ENCODE measurements at places on chromosomes 11 and 22.

GRCh38 chr11:105781807-105782206 lies 171.9 kb downstream of the GRIA4 start:
- no peak for DNase-seq

DNA sequence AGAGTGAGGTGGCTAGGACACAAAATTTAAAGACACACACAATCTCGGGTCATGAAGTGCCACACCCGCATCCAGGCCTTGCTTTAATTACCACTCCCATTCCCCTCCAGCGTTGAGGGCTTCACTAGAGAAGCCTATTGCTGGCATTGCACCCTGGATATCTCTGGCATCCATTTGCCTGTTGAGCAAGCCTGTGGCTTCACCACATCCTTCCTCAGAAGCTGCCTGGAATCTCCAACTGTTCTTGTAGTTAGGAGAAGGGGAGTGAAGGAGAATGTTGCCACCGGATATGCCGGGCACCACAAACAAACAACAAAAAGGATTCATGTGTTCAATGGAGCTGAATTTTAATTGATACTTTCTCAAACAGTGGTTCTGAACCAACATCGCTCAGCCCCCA lies 34.4 kb upstream of the RCN1 start:
- no peak for DNase-seq

DNA sequence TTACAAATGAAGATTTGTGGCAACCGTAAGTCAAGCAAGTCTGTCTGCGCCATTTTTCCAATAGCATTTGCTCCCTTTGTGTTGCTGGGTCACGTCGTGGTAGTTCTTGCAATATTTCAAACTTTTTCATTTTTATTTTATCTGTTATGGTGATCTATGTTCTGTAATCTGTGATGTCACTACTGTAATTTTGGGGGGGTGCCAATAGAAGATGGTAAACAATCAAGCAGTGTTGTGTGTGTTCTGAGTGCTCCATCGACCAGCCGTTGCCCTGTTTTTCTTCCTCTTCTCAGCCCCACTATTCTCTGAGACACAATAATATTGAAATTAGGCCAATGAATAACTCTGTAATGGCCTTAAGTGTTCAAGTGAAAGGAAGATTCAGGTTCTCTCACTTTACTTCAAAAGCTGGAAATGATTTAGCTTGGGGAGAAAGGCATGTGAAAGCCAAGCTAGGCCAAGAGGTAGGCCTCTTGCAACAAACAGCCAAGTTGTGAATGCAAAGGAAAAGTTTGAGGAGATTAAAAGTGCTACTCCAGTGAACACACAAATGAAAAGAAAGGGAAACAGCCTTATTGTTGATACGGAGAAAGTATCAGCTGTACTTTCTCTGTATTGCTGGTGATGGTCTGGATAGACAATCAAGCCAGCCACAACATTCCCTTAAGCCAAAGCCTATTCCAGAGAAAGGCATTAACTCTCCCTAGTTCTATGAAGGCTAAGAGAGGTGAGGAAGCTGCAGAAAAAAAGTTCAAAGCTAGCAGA lies 7.5 kb downstream of the ZC3H12C start:
- DNase-seq, result no peak

- no peak for DNase-seq
Measured at GRCh38 chr11:101817581-101817980, 97.2 kb upstream of the CEP126 start.

DNA sequence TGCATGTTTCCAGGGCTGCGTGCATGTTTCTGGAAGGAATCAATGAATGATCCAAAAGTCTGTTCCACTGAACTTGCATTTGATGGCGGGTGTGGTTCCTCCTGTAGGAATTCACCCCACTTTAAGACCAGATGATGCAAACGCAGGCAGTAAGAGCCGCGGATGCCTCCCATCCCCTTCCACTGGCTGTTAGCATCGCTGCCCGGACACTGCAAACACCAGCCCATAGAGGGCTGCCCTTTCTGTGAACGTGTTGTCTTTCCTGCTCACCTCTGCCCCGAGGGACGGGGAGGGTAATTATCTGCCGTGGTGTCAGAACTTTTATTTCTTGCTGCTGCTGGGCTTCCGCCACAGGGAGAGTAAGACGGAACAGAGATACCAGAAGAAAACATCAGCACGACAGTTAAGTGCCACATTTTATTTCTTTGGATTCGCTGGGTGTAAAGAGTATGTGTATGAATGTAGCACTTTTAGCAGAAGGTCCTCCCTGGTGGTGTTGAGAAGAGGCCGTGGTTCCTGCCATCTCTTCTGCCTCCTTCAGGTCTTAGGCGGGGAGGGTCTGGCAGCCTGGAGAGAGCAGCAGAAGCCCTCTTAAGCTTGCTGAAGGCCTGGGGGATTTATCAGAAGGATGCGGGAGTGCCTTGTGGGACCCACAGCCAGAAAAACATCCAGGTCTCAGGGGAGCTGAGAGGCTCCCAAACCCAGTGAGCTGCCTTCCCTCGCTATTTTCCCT lies 53.2 kb upstream of the NECTIN1 start:
- DNase-seq, result no peak

DNA sequence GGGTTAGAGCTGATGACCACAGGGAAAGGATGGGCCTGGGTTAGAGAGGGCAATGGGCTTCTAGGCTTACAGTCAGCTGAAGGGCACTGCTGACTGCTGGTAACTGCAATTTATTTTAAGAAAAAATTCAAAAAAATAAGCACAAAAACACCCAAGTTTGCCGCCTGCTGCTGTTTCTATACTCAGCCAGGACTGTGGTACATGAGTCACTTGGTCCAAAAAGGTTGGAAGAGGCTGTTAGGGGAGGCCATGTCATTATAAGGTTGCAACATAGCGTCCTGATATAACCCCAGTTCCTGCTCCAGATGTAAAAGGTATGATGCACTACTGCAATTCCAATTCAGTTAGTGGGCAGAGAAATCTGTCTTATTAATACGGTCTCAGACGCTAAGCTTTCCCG lies 98.9 kb downstream of the ETS1 start:
- DNase-seq, result no peak

GRCh38 chr11:60372767-60373166 lies 5.6 kb upstream of the MS4A7 start:
- DNase-seq, result no peak

- no peak for DNase-seq
Measured at GRCh38 chr22:21025266-21025665, 7.1 kb downstream of the SLC7A4 start.

GRCh38 chr11:123166071-123166559 lies 28.9 kb downstream of the CLMP start:
- peak; percentile 24 for DNase-seq

DNA sequence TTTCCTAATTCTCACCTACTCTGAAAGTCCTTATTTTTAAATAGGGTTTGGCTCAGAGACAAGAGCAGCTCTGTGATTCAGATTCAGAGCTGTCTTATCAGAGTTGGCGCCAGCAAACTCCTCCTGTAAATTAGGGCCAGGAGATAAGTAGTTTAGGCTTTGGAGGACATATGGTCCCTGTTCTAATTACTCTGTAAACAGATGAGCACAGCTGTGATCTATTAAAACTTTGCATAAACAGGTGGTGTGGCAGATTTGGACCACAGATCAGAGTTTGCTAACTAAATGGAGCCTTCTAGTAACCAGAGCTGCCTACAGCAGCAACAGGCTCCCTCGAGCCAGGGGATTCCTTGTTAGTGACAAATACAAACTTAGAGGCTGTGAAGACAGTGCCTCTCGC lies 27.9 kb downstream of the YPEL1 start:
- no peak for DNase-seq

GRCh38 chr11:31412946-31413345 lies 43.3 kb downstream of the DNAJC24 start:
- DNase-seq, result no peak

DNA sequence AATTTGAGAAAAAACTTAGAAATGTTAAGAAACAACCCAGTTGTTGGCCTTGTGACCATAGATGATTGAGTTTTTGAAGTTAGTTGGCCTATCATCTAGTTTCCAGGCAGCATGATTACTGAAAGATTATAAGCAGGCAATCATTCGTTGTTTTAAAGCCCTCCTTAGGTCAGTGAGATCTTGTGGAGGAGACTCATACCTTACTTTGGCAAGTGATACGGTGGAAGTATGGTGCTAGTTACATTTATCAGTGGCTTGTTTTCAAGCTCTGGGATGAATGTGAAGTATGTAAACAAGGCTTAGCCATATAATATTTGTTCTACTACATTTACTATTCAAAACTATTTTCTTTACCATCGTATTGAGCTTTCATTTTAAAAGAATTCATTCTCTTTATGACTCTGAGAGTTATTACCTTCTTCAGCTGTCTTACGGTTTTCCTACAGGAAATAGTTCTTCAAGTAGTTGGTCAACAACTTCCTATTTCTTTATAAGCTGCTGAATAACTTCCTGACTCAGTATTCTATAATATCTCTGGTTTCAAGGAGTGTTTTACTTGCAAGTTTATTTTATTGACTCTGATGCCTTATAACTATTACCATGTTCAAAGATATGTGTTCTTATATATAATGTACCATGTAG lies 7.3 kb downstream of the YAP1 start:
- DNase-seq, result no peak

GRCh38 chr11:62172294-62172693 lies 17.7 kb upstream of the SCGB1D1 start:
- DNase-seq, result no peak

DNA sequence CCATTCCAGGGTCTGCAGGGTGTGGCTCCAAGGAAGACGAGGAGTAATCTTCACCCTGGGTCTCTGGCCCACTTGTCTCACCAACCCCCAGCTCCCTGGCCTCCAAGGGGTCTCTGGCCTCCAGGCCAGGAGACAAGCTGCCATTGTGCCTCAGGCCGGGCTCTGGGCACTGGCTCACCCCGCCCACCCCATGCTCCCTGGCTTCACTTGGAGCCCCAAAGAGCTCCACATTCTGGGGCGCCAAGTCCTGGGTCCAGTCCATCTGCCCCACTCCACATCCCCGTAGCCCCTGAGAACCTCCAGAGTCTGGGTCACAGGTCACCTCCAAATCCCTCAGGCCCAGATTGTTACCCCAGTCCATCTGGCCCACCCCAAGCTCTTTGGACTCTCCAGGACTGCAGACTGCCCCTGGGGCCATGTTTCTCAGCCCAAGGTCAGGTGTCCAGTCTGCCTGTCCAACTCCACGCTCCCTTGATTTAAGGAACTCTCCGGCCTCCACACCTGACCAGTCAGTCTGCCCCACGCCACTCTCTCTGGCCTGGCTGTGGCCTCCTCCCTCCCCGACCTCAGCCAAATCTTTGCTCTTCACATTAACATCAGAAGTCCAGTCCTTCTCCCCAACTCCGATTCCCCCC lies 16.2 kb downstream of the TNKS1BP1 start:
- no peak for DNase-seq

- peak; percentile 41 for DNase-seq
Measured at GRCh38 chr11:11349870-11350337, 3.1 kb downstream of the CSNK2A3 start.

GRCh38 chr22:21622011-21622918 lies 7.6 kb downstream of the YDJC start:
- DNase-seq, result peak; percentile 50

GRCh38 chr11:127859941-127860354 lies 727.4 kb downstream of the ETS1 start:
- no peak for DNase-seq

DNA sequence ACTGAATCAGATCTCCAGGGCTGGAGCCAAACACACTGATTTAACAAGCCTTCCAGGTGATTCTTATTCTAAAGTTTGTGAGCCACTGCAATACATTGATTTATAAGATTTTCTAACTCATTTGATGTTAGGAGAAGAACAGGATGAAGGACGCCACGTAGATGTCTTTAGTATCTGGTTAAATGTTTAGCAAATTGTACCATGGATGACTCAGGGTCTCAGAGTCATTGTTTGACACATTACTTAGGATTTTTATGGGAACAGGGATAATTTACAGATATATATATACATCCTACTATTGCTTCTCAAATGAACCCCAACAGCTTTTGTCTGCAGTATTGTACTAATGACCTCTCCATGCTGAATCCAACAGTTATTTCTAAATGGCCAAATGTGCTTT lies 143.1 kb upstream of the DDI1 start:
- DNase-seq, result no peak

GRCh38 chr11:62919898-62920640 lies 1.1 kb downstream of the CHRM1 start:
- no peak for DNase-seq

GRCh38 chr22:47597041-47597440 lies 834.6 kb downstream of the TBC1D22A start:
- DNase-seq, result no peak

DNA sequence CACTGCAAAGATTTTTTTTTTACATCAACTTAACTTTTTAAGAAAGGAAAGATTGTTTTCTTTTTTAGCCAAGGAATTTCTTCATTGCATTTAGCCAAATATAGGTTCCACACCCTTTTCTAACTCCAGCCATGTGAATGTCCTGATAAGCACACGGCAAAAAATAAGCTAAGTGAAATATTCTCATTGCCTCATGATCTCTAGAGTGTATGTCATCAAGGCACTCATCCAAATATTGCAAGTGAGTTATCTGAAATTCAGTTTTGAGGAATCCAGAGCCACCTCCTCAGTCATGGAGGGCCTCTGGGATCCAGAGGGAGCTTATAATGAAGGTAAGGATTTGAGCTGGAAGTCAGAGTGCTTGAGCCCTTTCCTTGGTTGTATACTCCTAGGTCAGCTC lies 80.0 kb downstream of the BLID start:
- no peak for DNase-seq

DNA sequence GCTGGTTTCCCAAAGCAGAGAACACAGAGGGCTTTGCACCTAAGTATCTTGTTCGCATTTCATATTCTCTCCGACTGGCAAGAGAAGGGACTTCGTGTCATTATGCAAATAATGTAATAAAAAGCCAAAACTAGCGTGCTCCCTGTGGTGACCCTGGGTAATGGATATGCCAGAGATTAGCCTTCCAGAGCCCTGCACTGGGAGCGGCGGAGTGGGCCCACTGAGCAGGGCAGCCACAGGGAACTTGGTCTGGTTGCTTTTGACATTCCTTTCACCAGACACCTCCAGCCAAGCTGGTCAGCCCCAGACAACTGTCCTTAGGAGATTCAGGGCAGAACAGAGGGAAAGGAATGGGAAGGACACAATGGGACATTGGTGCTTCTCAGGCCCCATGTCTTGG lies 56.1 kb downstream of the FLI1 start:
- no peak for DNase-seq

DNA sequence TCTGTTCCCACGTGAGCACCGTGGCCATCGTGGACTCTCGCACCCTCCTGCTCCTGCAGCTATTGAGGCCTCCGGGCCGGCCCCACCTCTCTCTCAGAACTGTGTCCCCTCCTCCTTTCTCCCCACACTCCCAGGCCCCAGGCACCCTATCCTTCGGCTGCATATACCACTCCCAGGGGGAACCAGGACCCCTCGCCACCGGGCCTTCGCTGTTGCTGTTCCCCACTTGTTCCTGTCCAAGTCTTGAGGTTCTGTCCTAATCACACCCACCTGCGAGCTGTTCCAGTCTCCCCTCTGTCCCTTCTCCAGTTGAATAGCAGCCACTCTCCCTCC lies 43.0 kb upstream of the CDON start:
- no peak for DNase-seq

- no peak for DNase-seq
Measured at GRCh38 chr11:128375961-128376360, 211.4 kb downstream of the ETS1 start.

- DNase-seq, result no peak
Measured at GRCh38 chr22:31491218-31491962, 1.7 kb upstream of the EIF4ENIF1 start.

- peak; percentile 25 for DNase-seq
Measured at GRCh38 chr11:6568191-6568918, 35.1 kb downstream of the RRP8 start.

GRCh38 chr11:74237541-74237940 lies 66.5 kb downstream of the PPME1 start:
- no peak for DNase-seq
